ENCODE measurements at places on chromosomes 13 and 19.

DNA sequence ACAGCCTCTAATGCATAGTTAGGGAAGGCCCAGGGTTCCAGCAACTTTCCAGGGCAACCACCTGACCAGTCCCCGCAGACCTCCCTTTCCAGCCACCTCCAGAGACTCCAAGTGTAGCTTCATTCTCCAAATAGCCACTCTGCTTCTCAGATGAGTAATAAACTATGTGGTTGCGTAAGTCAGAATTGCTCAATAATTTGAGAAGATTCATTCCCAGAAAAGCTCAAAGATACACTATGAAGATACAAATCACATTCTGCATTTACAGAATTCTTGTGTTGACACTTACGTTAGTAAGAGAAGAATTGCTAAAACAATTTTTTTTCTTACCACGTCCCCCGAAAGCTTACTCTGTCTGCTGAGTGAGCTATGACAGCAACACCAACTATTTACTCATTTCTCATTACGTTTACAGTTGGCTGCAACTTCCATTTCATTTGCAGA is 8.2 kb upstream of the LATS2 start:
- no peak for DNase-seq
- no peak overlapping the region for H3K27ac ChIP-seq
- H3K36me3 ChIP-seq: no peaks in the 10 kb centered on the region
- H3K4me3 ChIP-seq: no peak overlapping the region
- H3K27me3 ChIP-seq: no peaks in the 10 kb centered on the region

GRCh38 chr13:73684750-73685149 is 449.5 kb downstream of the KLF12 start:
- no peaks in the 10 kb centered on the region for H3K27me3 ChIP-seq
- no peaks in the 10 kb centered on the region for H3K36me3 ChIP-seq
- H3K4me1 ChIP-seq: no peaks in the 10 kb centered on the region
- H3K27ac ChIP-seq: no peak overlapping the region

- H3K4me1 ChIP-seq: no peaks in the 10 kb centered on the region
- no peak overlapping the region for H3K4me3 ChIP-seq
- H3K36me3 ChIP-seq: no peaks in the 10 kb centered on the region
- H3K27ac ChIP-seq: no peak overlapping the region
- DNase-seq: no peak
Observed at GRCh38 chr19:44585371-44586133, 27.8 kb upstream of the IGSF23 start.

DNA sequence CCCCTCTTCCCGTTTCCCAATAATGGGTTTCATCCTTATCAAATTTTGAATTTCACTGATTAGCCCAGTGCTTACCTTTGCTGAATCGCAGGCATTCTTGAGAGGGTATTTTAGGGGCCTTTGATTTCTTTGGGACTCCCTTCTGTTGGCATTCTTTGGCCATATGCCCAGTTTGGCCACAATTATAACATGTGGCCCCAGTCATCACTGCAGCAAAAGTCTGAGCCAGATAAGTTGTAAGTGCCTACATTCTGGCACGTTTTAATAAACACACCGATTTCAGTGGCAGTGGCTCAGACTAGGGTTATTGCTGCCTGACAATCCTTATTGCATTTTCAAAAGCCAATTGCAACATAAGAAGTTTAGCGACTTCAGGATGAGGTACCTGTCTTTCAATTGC is 41.4 kb downstream of the ZNF726 start:
- H3K27ac ChIP-seq: no peak overlapping the region
- no peaks in the 10 kb centered on the region for H3K36me3 ChIP-seq
- H3K27me3 ChIP-seq: no peaks in the 10 kb centered on the region
- H3K4me1 ChIP-seq: no peaks in the 10 kb centered on the region
- no peak overlapping the region for H3K4me3 ChIP-seq

- H3K27ac ChIP-seq: no peak overlapping the region
- no peaks in the 10 kb centered on the region for H3K27me3 ChIP-seq
- no peaks in the 10 kb centered on the region for H3K4me1 ChIP-seq
- no peaks in the 10 kb centered on the region for H3K36me3 ChIP-seq
Observed at GRCh38 chr13:89310943-89311672, 1639.9 kb downstream of the SLITRK5 start.

- no peak for DNase-seq
- H3K4me3 ChIP-seq: no peak overlapping the region
- no peak overlapping the region for H3K27ac ChIP-seq
- no peaks in the 10 kb centered on the region for H3K27me3 ChIP-seq
- peaks cover 9% of the 10 kb centered on the region for H3K4me1 ChIP-seq
Observed at GRCh38 chr19:49923055-49924003, 5.7 kb upstream of the ATF5 start.

GRCh38 chr13:108662528-108662927 is 33.1 kb downstream of the MYO16 start:
- no peak overlapping the region for H3K27ac ChIP-seq
- H3K4me1 ChIP-seq: no peaks in the 10 kb centered on the region
- H3K36me3 ChIP-seq: no peaks in the 10 kb centered on the region
- no peaks in the 10 kb centered on the region for H3K27me3 ChIP-seq
- DNase-seq: no peak

DNA sequence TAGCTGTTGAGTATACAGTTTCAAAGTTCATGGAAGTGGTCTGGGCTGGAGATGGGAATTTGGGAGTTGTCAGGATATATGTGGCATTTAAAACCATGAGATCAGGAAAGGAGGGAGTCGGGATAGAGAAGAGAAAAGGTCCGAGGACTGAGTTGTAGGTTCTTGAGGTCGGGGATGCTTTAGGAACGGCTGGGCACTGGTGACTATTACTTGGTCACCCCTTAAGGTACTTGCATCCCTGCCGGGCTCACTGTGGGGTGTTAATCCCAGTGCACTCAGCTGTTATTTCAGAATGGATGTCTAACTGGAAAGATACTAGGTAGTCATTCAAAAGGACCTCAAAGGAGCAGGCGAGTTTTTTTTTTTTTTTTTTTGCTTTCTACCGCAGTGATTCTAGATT is 34.2 kb downstream of the WASF3 start:
- H3K36me3 ChIP-seq: no peaks in the 10 kb centered on the region
- no peak overlapping the region for H3K4me3 ChIP-seq
- no peak overlapping the region for H3K27ac ChIP-seq
- DNase-seq: no peak
- no peaks in the 10 kb centered on the region for H3K4me1 ChIP-seq

DNA sequence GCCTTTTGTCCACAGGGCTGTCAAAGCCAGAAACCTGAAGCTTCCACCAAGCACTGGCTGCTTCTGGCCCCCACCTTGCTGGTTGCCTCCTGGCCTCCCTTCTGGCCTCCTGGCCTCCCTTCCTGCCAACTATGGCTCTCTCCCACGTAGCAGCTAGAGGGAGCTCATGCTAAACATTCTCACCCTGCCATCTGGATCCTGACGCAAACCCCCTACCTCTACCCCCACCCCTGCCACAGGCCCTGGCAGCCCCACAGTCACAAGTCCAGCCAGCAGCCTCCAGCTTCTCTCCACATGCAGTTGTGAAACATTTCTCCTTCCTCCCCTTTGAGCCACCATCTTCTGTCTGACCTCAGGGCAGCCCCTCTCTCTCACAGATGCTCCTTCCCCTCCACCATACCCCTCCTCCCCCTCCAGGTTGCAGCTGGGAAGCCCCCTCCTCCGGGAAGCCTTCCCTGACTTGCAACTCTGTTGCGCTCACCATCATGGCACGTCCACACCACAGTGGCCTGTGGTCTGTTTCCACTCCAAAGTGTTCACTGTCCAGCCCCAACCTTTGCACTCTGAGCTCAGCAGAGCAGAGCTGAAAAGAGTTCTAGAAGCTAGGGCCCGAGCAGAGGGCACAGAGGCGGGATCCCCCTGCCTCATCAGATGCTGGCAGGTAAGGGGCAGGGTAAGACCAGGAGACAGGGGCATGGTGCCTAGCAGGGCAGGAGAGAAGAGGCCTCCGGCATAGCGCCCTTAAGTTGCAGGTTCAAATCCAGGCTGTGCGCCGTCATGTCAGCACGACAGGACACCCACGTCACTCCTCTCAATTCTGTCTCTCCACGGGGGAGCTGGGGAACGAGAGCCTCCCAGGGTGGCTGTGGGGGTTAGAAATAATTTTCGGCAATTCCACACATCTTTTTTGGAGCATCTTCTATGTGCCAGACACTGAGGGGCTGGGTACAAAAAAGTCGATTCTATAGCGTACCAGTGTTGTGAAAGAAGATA is 7.3 kb downstream of the ADGRL1 start:
- no peaks in the 10 kb centered on the region for H3K27me3 ChIP-seq
- H3K4me3 ChIP-seq: no peak overlapping the region
- no peaks in the 10 kb centered on the region for H3K4me1 ChIP-seq
- DNase-seq: no peak
- H3K36me3 ChIP-seq: no peaks in the 10 kb centered on the region

GRCh38 chr19:55483706-55484592 is 1.0 kb upstream of the NAT14 start:
- DNase-seq: no peak
- H3K27me3 ChIP-seq: no peaks in the 10 kb centered on the region
- H3K4me3 ChIP-seq: peak overlapping the region; percentile 55
- peaks cover 5% of the 10 kb centered on the region for H3K36me3 ChIP-seq

DNA sequence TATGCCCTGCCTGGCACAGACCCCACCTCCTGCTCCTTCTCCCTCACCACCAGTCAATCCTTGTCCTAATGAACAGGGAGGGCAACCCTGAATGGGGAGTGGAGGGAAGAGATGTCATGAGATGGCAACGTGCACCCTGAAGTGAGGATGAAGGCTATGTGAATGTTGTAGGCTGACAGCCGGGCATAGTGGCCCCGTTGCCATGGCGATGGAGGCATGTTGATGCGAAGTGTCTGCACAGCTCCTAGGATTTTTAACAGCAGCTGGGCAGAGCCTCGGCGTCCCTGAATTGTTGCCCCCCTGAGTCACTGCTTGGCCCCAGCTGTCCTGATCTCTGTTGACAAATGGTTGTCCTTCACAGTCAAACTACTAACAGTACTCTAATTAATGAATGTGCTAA is 4.8 kb upstream of the ALOX5AP start:
- no peak overlapping the region for H3K27ac ChIP-seq
- no peaks in the 10 kb centered on the region for H3K36me3 ChIP-seq
- H3K27me3 ChIP-seq: no peaks in the 10 kb centered on the region
- no peaks in the 10 kb centered on the region for H3K4me1 ChIP-seq

DNA sequence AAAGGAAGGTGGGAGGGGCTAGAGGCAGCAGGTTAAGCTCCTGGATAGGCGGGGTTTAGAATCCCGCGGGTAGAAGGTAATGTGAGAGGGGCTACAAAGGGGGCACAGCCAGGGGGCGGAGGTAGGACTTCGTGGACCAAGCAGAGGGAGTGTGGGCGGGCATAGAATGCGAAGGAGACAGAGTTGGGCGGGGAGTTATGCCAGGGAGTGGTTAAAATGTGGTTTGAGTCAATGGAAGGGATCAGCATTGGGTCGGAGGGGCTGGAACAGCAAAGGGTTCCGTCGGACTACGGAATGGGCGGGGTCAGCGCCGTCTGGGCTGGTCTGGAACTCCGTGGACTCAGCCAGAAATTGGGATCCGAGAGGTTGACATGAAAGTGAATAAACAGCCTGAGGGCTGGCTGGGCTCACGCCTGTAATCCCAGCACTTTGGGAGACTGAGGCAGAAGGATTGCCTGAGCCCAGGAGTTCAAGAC is 3.0 kb downstream of the LTBP4 start:
- H3K36me3 ChIP-seq: no peaks in the 10 kb centered on the region
- H3K4me3 ChIP-seq: peak overlapping the region; percentile 54
- H3K27ac ChIP-seq: no peak overlapping the region
- DNase-seq: no peak
- H3K27me3 ChIP-seq: peaks cover 21% of the 10 kb centered on the region

- H3K27me3 ChIP-seq: no peaks in the 10 kb centered on the region
- peak overlapping the region; percentile 24 for H3K27ac ChIP-seq
- H3K4me3 ChIP-seq: no peak overlapping the region
- H3K4me1 ChIP-seq: peaks cover 7% of the 10 kb centered on the region
- DNase-seq: no peak
Observed at GRCh38 chr13:24630121-24630520, 50.1 kb upstream of the ATP12A start.
